ENCODE measurements at places on chromosomes 6 and 20.

DNA sequence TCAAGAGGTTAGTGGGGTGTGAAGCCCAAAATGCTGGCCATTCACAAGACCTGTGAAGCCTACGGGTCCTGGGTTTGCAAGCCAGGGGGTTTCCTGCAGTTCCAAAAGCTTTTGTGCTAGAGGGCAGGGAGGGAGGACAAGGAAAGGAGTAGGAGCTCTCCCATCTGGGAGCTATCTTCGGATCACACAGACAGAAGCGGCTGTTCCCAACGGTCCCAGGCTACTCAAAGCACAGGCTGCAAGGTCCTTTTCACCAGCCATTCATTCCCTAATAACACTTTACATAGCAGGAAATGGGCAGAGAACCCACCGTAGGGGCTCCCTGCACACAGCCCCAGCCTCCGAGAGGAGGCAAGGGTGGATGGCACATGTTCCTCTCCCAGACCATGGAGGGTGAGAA lies 296.9 kb downstream of the FOXC1 start:
- DNase-seq, result no peak

DNA sequence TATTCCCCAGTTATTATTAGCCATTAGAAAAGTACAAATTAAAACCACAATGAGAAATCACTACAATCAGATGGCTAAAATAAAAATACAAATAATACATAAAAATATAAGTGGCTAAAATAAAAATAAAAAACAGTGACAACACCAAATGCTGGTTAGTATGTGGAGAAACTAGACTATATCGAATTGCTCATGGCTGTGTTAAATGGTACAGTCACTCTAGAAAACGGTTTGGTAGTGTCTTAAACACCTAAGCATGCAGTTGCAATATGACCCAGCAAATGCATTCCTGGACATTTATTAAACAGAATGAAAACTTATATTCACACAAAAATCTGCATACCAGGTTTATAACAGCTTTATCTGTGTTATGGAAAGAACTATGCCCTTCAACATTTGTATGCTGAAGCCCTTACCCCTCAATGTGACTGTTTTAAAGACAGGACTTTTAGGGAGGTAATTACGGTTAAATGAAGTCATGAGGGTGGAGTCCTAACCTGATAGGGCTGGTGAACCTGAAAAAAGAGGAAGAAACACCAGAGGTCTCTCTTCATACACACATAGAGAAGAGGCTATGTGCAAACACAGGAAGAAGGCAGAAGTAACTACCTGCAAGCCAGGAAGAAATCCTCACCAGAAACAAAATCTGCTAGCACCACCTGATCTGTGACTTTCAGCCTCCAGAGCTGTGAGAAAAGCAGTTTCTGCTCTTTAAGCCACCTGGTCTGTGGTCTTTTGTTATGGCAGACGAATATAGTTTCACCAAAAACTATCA lies 84.9 kb downstream of the ASCC3 start:
- no peak for DNase-seq

DNA sequence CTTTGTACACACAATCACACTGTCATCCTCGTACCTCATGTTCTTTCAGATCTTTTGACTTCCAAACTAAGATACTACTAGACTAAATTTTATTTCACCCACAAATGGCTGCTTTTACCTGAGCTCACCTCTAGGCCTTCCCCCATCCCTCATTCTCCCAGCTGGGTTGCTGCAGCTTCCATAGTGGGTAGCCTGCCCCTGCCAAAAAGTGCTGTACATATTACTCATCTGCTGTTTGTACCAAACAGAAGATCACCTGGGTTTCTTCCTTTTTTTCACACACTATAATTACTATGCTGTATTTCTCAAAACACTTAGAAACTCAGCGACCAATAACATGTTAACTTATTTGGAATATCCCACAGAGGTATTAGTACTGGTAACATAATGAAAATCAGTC lies 267.6 kb upstream of the PRDM1 start:
- no peak for DNase-seq

DNA sequence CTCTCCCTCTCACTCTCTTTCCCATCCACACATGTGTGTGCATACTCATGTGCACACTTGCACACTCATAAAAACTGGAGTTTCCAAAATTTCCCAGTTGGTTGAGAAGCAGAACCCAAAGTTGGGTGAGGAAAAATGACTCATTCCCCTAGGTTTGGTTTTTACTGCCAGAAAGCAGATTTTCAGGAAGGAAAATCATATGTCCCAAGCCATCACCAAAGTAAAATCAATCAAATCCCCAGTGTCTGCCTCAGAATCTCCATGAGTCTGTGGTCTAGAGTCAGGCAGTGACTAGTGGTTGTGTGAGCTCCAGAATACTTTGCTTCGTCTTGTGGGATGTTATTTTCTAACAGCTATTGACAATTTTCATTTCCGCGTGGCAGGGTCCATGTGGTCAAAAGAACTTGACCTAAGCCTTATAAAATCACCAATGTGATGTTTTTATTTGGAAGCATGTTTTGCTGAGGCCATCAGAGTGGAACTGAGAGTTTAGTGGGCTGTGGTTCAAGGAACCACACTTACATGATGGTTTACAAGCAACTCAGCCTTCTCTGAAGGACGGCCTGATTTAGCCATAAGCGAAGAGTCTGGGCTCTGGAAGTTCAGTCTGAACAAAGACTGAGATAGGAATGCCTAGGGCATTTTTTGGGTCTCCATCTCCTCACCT lies 81.9 kb upstream of the CCN6 start:
- no peak for DNase-seq

GRCh38 chr6:137933696-137934095 lies 66.6 kb downstream of the TNFAIP3 start:
- no peak for DNase-seq

DNA sequence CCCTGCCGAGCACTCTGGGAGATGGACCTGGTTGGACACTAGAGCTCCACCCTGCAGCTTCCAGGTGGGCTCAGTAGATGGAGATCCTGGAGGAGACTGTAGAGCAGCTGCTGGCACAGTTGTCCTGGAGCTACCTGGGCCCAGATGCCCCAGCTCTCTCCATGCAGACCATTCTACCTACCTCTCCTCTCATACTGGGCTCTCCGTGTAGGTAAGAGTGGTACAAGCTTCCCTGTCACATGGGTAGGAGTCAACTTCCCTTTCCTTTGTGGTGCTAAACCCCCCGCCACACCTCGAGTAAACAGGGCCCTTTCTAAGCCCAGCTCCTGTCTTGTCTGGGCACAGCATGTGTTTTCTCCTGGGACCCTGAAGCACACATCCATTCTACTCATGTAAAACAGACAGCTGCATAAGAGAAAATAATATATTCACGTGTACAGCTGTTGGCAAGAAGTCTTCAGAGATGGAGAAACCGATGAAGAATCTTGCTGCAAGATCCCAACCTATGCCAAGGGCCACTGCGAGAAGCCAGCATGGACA lies 108.1 kb upstream of the DUSP22 start:
- no peak for DNase-seq

DNA sequence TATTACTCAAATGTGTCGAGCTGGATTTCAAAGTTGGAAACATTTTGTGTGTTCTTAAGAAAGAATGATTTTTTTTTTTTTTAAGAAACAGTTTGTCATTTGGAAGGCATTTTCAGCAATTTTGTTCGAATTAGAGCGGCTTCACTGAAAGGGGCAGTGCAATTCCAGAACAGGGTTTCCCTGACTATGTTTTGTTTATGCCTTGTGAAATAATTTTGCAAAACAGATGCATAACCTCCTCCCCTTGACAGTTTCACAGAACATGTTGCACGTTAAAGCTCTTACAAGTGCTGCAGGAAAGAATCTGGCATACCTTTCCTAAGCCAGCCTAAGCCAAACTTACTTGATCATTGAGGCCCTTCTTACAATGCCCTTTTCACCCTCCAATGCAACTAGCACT lies 216.0 kb upstream of the SSTR4 start:
- no peak for DNase-seq

DNA sequence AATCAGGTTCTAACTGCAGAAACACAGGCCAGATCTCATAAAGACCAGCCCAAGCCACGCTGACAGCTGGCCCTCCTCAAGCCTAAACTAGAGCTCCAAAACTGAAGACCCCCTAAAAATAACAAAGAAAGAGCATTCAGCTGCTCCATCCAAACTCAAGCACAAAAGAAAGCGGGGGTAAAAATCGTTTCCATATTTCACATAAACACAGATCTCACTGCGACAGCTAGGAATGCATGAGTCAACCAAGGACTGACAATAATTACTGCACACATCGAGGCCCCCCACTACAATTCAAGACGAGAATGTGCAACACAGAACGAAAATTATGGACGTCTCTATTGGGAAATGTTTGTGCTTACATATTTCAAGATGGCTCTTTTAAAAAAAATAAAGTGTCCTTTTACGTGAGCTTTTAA lies 31.1 kb downstream of the CNKSR3 start:
- DNase-seq, result no peak

DNA sequence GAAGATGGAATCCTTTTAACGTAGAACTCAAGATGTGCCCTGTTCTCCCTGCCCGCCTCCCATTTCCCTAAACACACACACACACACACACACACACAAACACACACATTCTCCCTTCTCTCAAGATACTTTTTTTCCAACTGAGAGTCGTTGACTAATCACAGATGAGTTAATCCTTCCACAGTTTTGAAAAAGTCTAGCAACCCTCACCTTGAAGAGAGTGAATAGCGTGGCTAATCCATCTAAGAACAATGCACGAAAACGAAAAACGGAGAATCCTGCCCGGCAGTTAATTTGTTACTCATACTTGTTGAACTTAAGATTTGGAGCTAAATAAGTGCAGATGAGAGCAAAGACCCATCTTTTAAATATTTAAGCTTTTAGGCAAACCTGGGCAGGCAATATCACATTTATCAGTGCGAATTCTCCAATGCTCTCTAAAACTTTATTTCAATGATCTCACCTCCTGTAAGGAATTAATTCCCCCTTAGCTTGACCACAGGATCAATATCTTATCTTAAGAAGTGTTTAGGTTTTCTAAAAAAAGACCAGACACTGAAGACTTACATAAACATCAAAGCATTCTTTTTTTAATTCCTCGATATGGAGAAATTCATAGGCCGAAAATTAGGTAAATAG lies 1.1 kb downstream of the AGPAT4 start:
- DNase-seq, result no peak

DNA sequence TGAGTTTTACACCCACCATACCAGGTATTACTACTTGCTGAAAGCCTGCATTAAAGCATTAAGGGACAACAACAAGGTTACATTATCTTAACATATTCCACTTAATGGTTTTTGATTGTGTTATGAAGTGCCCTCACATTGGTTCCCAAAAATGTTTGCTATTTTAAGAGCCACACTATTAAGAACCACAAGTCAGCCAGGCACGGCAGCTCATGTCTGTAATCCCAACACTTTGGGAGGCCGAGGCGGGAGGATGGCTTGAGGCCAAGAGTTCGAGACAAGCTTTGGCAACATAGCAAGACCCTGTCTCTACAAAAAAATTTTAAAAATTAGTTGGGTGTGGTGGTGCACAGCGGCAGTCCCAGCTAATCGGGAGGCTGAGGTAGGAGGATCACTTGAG lies 28.2 kb downstream of the ATXN1 start:
- DNase-seq, result no peak

GRCh38 chr6:39365281-39366074 lies 43.0 kb upstream of the KCNK16 start:
- DNase-seq, result no peak

- no peak for DNase-seq
Observed at GRCh38 chr6:82904860-82905259, 160.8 kb downstream of the UBE3D start.

- no peak for DNase-seq
Observed at GRCh38 chr20:54215157-54215789, 7.4 kb downstream of the PFDN4 start.

GRCh38 chr6:86789779-86790411 lies 147.4 kb upstream of the HTR1E start:
- peak; percentile 55 for DNase-seq

DNA sequence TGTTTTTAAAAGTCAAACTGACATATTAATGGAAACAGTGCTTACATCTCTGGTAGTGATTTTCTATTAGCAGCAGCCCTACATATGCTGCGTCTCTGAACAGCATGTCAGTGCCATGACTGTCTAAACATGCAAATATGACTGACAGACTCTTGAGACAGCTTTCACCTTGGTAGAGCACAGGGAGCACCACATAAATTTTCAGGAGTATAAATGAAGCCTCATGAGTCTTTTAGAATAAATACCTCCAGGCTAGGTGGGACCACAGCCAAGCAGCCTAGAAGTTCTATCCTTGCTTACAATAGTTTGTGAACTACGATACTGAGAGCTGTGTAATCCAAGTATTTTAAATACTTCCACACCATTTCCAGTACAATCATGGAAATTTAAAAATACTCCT lies 410.7 kb upstream of the RUNX2 start:
- DNase-seq, result peak; percentile 37

DNA sequence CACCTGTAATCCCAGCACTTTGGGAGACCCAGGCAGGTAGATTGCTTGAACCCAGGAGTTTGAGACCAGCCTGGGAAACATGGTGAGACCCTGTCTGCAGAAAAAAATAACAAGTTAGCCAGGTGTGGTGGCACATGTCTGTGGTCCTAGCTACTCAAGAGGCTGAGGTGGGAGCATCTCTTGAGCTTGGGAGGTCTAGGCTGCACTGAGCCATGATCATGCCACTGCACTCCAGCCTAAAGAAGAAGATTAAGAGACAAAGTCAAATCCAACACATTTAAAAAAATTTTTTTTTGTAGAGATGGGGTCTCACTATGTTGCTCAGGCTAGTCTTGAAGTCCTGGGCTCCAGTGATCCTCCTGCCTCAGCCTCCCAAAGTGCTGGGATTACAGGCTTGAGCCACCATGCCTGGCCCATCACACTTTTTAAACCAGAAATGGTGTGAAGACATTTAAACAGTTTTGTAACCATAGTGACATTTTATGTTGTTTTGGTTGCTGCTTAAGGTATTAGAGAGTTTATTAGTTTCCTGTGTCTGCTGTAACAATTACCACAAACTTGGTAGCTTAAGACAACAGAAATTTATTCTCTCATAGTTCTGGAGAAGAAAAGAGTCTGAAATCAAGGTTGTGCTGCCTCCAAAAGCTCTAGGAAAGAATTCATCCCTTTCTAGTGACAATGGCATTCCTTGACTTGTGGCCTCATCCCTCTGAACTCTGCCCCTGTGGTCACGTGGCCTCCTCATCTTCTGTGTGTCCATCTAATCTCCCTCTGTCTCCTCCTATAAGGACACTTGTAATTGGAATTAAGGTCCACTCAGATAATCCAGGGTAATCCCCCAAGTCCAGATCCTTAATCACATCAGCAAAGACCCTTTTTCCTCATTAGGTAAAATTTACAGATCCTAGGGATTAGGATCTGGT lies 104.6 kb upstream of the TNFAIP3 start:
- DNase-seq, result no peak

DNA sequence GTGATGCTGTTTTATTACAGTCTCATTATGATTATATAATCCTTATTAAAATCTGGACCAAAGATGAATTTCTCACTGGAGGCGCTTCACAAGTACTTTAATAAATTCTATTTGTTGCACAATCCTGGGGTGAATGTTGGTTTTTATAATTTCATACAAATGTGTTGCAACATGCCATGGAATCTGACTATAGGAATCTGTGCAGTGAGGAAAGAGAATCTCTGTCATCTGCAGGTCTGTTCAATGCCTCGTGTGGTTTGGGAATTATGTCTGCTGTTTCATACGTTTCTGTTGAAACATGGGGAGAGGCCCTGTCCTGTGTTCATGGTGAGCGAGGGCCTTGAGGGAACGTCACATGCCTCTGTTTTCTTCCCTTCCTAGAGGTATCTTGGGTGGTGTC lies 277.3 kb downstream of the CDH4 start:
- no peak for DNase-seq

All from NCI-H526 (cell line).